NCI-H2227 treated with DMSO at 0.1 percent for 48 hours (cell line): ENCODE measurements at places on chromosomes 11 and 22.
A peak's percentile ranks its signal among the peaks of the same experiment; 100 is the strongest.

DNA sequence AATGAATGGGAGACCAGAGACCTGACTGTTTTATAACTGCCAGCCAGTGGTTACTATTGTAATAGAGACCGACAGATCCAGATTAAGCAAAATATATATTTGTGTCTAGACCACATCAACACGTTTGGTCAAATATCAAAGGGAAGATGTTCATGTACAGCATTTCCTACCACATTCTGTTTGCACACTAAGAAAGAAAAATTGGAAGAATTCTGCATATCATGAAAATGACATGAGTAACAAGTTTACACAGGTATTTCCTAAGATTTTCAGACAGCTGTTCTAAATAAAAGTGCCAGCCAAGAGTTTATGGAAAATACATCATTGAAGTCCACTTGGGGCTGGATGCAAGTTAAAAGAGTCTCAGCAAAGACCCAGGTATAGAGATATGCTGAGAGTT, 145.5 kb upstream of the ANO3 start:
- no peak for DNase-seq

GRCh38 chr11:134792044-134792443, 380.0 kb upstream of the B3GAT1 start:
- DNase-seq, result no peak

- DNase-seq, result no peak
Measured at GRCh38 chr11:11836676-11837231, 5.0 kb upstream of the USP47 start.

DNA sequence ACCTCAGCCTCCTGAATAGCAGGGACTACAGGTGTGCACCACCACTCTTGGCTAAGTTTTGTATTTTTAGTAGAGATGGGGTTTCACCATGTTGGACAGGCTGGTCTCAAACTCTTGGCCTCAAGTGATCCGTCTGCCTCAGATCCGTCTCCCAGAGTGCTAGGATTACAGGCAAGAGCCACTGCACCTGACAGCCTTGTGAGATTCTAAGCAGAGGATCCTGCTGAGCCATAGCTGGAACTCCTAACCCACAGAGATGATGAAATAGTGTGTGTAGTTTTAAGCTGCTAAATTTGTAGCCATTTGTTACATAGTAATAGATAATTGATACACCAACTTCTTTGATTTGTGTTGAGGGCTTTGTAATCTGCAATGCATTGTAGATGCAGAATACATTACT, 51.1 kb downstream of the CLMP start:
- DNase-seq, result no peak

- no peak for DNase-seq
Measured at GRCh38 chr22:32476281-32477195, 1.9 kb downstream of the FBXO7 start.

DNA sequence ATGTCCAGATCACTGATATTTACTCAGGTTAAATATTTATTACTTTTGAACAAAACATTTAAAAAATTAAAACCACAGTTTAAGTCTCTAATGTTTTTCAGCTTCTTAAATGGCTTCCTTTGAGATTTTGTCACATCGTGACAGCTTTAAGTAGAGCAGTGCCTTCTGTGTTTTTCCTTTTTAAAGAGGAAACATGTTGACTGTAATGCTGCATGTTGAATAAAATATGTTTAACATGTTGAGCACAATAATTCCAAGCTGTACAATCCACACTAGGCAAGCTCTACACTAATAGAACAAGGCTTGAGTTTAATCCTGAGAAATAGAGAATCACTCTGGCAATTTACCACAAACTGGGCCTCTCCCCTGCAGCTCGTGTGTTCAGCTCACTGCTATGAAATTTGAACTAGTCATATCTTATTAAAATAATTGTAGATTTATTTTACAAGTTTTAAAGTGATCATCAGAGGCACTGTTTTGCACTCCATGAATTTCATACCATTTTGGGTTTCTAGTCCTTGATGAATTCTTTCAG, 368.3 kb downstream of the SOX6 start:
- no peak for DNase-seq

- no peak for DNase-seq
Measured at GRCh38 chr11:2580571-2581001, 119.2 kb downstream of the KCNQ1OT1 start.

- DNase-seq, result peak; percentile 32
Measured at GRCh38 chr11:8127447-8127846, 41.4 kb downstream of the RIC3 start.

DNA sequence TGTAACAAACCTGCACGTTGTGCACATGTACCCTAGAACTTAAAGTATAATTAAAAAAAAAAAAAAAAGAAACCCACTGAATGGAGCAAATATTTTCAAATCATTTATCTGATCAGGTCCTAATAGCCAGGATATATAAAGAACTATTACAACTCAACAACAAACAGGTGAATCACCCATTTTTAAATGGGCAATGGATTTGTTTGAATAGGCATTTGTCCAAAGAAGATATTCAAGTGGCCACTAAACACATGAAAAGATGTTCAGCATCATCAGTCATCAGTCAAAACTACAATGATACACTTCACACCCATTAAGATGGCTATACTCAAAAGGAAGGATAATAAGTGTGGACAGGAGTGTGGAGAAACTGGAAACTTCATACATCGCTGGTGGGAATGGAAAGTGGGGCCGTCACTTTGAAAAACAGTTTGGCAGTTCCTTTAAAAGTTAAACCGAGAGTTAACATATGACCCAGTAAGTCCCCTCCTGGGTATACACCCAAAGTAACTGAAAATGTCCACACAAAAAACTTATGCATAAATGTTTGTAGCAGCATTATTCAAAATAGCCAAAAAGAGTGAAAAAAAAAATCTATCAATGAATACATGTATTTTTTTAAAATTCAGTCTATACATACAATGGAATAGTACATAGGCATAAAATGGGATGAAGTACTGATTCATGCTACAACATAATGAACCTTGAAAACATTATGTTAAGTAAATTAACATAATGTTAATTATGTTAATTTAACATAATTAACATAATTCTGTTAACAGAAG, 53.1 kb downstream of the ARRB1 start:
- DNase-seq, result no peak

- DNase-seq, result no peak
Measured at GRCh38 chr22:50190941-50191741, 5.4 kb downstream of the TRABD start.

DNA sequence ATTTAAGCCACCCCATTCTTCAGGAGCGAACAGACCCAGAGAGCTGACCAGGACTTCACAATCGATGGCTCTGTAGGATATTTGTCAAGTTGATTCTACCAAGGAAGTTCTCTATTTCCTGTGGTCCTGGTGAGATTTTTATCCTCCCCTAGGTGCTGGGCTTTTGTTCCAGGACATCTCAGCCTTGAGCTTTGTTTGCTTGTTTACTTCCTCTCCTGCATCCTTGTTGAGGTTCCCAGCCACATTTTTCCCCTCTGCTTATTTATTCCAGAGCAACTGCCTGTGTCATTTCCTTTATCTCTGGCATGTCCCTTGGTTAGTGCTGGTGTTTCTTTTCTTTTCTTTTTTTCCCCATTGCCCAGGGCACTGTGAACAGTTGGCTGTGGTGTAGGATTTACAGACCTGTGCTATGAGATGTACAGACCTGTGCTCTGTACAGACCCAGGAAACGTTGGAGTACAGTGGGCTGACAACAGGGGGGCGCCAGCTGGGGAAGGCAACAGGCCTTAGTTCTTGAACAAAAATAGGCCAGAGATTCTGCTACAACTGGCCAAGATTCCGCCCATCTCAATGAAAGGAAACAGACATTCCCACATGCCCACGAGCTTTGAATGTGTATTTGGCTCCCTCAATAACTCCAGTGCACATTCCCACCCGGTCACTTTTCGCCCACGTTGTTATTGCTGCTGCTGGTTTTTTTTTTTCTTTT, 235.9 kb upstream of the DDI1 start:
- DNase-seq, result no peak

DNA sequence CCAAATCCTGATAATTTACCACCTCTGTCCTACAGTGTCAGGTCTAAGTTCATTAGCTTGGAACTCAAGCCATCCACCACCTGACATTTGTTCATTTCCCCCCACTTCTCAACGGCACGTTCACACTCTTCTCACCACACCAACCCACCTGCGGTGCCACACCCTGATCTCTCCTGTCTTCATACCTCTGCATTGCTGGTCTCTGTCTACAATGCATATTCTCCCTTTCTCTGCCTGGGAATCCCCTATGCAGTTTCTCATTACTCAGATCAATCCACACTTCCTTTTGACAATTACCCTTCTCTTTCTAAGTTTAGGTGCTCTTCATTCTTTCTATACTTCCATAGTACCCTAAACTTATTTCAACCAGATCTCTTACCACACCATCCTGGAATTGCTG, 20.4 kb upstream of the EMSY start:
- no peak for DNase-seq

GRCh38 chr22:25970374-25970911, 198.8 kb upstream of the SEZ6L start:
- peak; percentile 70 for DNase-seq

- no peak for DNase-seq
Measured at GRCh38 chr11:77505956-77506355, 32.1 kb upstream of the PAK1 start.

- peak; percentile 80 for DNase-seq
Measured at GRCh38 chr11:34174412-34175041, 69.1 kb downstream of the NAT10 start.

DNA sequence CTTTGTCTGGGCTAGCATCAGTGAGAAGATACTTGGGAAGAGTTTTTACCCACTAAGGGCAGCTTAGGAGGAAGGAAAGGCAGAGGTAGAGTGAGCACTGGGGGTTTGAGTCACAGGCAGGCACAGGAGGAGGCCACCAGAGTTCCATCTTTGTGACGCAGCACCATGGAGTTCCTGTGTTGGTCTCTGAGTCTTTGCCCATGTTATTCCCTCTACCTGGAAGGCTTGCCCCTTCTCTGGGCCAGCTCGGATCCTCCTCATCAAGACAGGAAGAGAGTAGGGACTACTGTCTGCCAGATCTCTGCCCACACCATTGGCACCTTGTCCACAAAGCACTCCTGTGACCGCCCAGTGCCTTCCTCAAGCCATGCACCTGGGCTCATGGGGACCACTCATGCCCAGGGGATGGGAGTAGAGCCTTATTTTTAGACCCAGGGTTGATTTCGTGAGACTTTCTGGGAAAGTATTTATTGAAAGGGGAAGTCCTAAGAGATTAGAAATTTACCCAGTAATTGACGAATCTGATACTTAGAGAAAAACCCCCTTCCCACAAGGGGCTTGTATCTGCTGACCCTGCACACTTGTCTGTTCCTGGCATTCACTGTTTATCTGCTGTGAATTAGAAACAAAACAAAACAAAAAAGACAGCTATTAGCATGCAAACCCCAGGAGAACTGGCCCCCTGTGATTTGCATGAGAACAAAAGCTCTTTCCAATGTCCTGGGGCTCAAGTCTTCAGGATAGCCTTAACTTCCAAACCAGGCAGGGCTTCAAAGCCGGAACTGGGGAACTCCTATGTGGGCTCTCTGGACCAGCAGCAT, 35.9 kb upstream of the MYEOV start:
- no peak for DNase-seq

DNA sequence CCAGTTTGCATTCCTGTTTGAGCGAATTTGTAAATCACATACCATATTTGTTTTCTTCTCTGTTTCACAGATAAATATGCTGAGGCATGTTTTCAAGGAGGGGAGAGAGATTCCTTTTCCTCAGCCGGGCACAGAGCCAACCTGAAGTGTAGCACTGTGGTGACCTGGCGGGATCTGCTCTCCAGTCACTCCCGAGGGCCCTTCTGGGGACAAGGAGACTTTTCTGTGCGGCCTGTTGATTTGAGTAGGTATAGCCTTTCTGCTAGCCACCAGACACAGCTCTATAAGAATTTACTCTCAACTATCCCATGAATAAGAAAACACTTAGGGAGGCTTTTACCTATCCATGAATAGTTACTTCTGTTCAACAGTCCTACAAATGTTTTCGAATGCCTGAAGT, 63.5 kb upstream of the FDX1 start:
- DNase-seq, result no peak

GRCh38 chr22:40727964-40728615, 48.8 kb downstream of the MCHR1 start:
- no peak for DNase-seq

DNA sequence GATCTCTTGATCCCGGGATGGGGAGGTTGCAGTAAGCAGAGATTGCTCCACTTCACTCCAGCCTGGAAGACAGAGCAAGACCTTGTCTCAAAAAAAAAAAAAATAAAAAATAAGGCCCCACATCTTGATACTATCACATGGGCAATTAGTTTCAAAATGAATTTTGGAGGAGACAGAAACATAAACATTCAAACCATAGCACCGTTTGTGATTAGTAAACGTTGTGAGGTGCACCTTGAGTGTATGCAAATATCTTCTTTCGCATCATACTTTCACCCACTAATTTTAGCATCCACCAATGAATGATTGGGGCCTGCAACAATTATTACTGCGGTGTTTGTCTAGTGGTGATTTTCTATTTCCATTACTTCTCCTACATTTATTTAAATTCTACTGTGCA, 11.0 kb upstream of the SPDYC start:
- no peak for DNase-seq

DNA sequence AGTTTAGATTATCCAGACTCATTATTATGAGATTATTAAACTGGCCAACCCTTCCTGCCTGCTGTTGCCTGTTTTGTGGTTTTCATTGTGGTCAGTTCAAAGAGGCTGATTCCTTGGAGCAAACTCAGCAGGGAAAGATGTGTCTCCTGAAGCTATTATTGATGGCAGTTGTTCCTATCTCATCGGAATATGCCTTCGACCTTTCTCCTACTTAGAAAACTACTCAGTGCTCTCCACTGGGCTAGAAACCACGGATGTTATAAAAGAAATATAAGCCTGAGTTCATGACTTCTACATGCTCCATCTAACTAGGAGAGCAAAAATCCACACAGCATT, 80.2 kb upstream of the NAV2 start:
- DNase-seq, result no peak

DNA sequence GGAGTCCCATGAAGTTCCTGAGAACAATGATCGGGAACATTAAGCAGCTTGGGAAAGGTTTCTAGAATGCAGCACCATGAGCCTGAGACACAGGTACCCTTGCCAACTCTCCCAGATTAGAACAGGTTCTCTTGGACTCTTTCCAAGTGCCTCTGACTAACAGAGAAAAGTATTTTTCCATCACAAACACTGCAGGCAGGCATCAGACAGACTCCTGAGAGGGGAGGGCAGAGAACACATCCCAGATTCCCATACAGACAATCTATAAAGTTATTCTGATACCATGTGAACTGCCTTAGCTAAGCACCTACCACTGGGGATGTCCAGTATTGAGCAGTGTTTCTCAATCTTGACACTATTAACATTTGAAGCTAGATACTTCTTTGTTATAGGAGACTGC, 27.3 kb downstream of the SERGEF start:
- no peak for DNase-seq

GRCh38 chr11:67366961-67367760, 6.2 kb downstream of the CLCF1 start:
- no peak for DNase-seq

- peak; percentile 71 for DNase-seq
Measured at GRCh38 chr11:96136613-96137298, 206.2 kb downstream of the MAML2 start.

DNA sequence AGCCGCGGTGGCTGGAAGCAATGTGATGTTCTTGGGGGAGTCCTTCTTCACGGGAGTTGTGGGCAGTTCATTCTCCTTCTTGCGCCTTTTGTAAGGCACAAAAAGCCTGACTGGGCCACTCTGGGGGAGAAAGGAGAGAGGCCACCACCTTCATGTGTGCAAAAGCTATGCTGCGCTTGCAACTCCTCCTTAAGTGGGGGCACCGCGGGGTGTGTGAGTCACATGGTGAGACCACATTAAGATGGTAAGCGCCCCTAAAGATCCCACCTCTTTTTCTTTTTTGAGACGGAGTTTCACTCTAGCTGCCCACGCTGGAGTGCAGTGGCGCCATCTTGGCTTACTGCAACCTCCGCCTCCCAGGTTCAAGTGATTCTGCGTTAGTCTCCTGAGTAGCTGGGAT, 14.1 kb downstream of the DEAF1 start:
- DNase-seq, result peak; percentile 26
